ENCODE measurements at places on chromosomes 16 and 17.

DNA sequence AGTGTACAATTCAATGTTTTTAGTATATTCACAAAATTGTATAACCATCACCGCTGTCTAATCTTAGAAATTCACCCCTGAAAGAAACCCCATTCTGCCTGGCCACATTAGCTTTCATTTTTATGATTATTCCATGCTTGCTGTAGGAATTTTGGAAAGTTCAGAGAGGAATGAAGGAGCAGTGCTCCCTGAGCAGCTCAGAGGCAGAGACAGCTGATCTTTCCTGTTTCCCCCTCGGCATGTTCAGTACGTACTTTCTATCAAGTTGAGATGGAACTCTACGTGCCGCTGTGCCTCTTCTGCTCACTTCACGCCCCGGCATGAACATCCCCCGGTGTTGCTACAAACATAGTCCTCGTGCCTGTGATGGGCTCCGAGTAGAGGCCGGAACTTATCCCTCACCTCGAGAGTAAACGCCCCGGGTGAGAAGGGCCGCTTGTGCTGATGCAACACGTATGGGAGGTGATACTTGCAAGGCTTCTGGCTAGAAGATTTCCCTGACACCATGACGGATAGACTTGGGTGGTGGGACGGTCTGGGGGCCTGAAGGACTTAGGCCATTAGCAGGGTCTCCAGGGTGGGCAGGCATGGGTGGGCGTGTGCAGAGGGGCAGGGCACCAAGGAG is 79.2 kb upstream of the CIBAR2 start:
- DNase-seq = no peak

GRCh38 chr17:32279891-32280716 is 14.5 kb downstream of the RHBDL3 start:
- DNase-seq = no peak

- DNase-seq = no peak
Measured at GRCh38 chr16:87330257-87330624, 13.0 kb upstream of the C16orf95 start.

GRCh38 chr17:57948555-57949420 is 6.4 kb downstream of the CUEDC1 start:
- no peak for DNase-seq

GRCh38 chr16:63628812-63629211 is 1493.1 kb downstream of the CDH11 start:
- DNase-seq = no peak

GRCh38 chr16:30166202-30166902 is 17.1 kb upstream of the CORO1A start:
- DNase-seq = no peak

DNA sequence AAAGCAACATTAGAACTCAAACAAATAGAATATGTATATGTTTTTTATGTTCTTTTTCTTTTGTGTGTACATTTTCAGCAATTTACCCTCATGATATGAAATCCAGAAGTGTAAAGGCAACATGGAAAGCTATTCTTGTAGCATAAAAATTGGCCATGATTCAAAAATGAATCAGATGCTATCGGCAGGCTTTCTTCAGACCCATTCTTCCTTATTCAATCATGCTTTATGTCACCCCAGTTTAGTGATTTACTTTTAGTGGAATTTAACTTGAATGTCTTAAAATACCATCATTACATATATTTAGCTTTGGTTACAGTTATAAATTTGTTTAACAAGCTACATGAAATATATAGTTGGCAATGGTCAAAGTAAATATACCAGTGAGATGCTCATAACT is 21.4 kb upstream of the SMIM36 start:
- DNase-seq = no peak

All from NCI-H187 (cell line).